ENCODE measurements at places on chromosomes 12 and 14. TPM values are rescaled to one million over a fixed set of nuclear protein-coding genes. Genes with fewer than 3 reads are reported as not detected.

CLEC4C gene
- not detected for total RNA-seq

KLRD1 gene
- 0.27 TPM for total RNA-seq

DENND5B gene
- 19.2 TPM for total RNA-seq

FAM90A1 gene
- 0.64 TPM for total RNA-seq

FOXM1 gene
- total RNA-seq, result 85.1 TPM

SIX1 gene
- 2.5 TPM for total RNA-seq

RAD51AP1 gene
- 28.2 TPM for total RNA-seq

SCNN1A gene
- 118 TPM for total RNA-seq

SLC15A4 gene
- 20.6 TPM for total RNA-seq

STAB2 gene
- total RNA-seq, result not detected

- DNase-seq, result peak; percentile 4
These were observed 9.8 kb upstream of the PARP11 start for GRCh38 chr12:3882896-3883564.

GRCh38 chr12:68591734-68592418, 18.8 kb upstream of the RAP1B start:
- DNase-seq, result no peak

DNA sequence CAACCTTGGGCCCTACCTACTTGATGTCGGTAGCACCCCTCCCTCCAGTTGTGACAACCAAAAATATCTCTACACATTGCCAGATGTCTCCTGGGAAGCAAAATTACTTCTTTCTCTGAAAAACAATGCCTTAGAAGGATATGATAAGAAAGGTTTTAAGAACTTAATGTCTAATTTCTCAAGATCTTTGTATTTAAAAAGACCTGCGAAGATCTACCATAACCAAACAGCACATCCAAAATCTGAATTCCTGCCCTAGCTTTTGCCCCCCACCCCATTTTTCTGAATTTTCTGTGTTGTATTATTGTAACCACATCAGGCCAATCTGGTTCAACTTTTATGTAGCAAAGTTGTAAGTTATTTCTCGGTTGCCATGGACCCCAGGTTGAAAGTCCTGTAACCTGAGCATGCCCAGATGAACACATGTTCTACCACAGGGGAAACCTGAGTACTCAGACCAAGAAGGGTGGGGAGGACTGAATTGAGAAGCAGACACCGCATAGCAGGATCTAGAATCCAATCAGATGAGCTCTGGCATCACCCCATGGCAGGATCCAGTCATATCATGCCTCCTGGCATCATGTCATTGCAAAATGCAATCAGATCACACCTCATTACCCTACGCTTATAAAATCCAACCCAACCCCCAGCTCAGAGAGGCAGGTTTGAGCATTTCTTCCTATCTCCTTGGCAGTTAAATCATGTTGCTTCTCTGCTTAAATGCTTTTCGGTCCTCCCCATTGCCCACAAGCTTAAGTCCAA, 8.7 kb downstream of the TMEM253 start:
- DNase-seq, result no peak

GRCh38 chr12:124695861-124696260, 128.4 kb upstream of the NCOR2 start:
- DNase-seq, result no peak

GRCh38 chr12:19915392-19916195, 452.7 kb upstream of the PDE3A start:
- DNase-seq, result peak; percentile 8

- no peak for DNase-seq
These were observed 19.5 kb downstream of the DCN start for GRCh38 chr12:91163116-91163515.

DNA sequence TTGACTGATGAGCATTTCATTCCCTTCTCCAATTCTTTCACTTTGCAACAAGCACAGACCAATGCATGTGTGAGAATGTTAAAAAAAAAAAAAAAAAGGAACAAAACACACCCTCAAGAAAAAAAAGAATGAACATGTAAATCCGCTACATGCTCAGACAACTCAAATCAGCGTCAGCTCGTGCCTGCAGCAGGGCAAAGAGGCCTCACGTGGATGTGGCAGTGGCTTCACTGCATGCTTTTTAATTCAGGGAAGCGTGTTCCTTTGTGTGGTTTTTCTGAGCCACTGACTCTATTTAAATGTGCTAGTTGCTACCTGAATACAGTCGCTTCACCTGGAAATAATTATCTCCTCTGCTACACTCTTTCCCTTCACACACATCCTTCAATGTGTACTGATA, 55.1 kb downstream of the PPP1R36 start:
- no peak for DNase-seq

DNA sequence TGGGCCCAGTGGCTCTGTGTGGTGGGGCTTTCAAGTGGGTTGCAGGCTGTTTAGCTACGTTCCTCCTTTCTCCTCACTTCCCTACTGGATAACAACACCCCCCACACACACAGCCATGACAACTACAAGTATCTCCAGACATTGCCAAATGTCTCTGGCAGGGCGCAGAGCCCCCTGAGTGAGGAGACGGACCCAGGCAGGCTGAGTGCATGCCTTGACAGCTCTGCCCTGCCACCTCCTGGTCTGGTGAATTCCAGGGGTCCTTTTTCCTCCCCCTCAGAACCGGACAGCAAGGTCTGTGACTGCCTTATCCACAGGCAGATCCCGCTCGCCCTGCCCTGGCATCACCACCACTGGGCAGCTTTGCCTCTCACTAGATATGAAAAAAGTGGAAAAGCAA, 276.5 kb downstream of the TMEM132C start:
- DNase-seq, result no peak

- DNase-seq, result no peak
These were observed 948.1 kb downstream of the TMTC2 start for GRCh38 chr12:83634726-83635267.

- no peak for DNase-seq
These were observed 47.0 kb upstream of the KCNA5 start for GRCh38 chr12:4996714-4997113.

GRCh38 chr12:15273896-15274295, 48.4 kb upstream of the PTPRO start:
- DNase-seq, result no peak

DNA sequence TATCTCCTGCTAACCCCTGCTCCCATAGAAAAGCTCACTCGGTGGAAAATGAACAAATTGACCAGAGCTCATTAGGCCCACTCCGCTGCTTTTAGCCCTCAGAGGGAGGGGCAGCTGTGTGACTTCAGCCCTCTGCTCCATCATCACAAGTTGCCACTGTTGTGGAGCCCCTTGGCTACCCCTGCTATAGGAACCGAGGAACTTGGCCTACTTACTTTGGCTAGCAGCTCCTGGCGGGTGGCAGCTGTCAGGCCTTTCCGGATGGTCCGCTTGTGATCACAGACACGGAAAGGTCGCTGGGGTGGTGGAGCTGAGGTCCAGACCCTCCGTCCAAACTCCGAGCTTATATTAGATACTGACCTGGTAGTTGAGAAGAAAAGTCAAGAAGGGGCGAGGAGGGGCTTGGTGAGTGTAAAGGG, 612 bp downstream of the CIDEB start:
- DNase-seq, result no peak

DNA sequence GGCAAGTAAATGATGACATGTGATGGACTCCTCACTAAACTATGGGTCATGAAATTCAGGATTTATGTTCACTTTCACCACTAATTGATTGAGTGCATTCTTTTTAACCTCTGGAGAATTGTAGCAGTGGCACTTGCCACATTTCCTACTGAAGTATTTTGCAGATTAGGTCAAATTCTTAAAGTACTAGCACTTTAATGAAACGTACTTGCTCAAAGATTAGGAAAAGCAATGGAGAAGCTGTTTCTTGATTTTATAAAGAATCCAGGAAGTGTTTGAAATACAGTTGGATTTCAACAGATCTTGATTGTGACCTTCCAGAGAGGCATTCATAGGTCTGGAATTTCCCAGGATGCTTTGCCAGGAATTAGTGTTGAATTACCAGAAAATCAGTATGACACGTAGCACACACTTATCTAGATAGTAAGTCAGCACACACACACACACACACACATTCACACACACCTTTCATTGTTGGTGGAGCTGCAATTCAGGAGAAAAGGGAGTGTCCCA, 162.6 kb downstream of the MYRFL start:
- peak; percentile 75 for DNase-seq

- no peak for DNase-seq
These were observed 11.7 kb downstream of the APOLD1 start for GRCh38 chr12:12796928-12797793.

GRCh38 chr14:70665448-70666360, 24.0 kb downstream of the TTC9 start:
- peak; percentile 45 for DNase-seq

DNA sequence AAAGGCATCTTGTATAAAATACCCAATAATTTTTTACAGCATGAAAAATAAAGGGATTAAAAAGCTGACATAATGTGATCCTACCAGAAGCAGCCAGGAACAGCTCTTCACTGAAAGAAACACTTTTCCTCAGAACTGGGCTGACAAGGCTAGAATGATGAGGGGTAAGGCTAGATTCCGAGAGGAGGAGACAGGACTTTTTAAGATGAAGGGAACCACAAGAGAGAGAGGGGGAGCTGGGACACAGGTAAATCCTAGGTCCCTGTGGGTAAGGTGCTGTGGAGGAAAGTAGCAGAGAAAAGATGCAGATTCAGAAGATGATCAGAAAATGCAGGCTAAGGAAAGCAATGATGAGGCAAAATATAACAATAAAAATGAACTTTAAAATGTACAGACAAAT, 29.5 kb downstream of the C2CD5 start:
- no peak for DNase-seq

- no peak for DNase-seq
These were observed 284.9 kb downstream of the RAD51B start for GRCh38 chr14:68104518-68104917.

DNA sequence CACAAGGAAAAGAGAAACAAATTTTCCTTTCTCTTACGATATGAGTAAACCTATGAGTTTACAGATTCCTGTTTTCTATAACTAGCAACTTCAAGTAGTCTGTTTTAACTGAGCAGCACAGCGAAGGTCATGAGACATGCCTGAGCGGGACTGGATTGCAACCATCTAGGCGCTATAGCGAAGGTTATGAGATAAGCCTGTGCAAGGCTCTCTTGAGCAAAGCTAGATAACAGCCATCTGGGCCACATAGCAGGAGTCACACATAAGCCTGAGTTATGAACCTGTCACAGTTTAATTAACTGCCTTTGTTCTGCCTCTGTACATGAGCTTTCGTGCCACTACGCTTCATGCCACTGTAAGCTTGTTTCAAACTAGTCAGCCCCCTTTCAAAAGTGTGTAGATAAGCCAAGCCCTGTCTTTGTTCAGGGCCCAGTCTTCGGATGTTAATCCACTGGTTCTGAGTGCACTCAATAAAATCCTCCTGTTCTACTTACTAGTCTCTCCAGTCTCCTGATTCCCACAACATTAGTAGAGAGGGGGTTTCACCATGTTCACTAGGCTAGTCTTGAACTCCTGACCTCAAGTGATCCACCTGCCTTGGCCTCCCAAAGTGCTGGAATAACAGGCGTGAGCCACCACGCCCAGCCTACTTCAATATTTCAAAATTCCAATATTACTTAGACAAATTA, 47.1 kb downstream of the SEC23A start:
- DNase-seq, result peak; percentile 12

DNA sequence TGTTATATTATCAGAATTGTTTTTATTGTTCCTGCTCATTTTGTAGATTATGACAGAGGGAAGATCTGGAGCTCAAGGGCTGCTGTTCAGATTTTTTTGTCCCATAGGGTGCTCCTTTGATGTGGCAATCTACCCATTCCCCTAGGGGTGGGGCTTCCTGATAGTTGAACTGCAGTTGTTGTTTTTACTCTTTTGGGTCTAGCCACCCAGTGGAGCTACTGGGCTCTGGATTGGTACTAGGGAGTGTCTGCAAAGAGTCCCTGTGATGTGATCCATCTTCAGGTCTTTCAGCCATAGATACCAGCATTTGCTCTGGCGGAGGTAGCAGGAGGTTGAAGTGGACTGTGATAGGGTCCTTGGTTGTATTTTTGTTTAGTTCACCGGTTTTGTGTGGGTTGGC, 57.9 kb upstream of the SLCO1B1 start:
- peak; percentile 45 for DNase-seq

DNA sequence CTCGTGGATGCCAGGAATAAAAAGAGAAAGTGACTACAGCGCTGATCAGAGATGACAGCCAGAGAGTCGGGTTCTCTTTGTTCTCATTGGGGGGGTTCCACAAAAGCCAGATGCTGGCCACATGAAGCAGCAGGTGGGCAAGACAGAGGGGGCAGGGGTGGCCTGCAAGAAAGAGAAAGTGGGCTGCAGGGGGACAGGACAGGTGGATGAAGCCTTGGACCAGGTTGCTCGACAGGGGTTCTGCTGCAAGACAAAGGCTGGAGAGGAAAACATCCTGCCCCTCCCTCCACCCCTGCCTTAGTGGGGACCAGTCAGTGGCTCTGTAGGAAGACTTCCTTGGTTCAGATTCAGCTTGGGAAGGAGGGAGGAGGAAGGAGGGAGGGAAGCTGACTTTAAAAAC, 126.2 kb downstream of the KSR2 start:
- no peak for DNase-seq

GRCh38 chr12:94817695-94818075, 167.3 kb upstream of the TMCC3 start:
- no peak for DNase-seq

DNA sequence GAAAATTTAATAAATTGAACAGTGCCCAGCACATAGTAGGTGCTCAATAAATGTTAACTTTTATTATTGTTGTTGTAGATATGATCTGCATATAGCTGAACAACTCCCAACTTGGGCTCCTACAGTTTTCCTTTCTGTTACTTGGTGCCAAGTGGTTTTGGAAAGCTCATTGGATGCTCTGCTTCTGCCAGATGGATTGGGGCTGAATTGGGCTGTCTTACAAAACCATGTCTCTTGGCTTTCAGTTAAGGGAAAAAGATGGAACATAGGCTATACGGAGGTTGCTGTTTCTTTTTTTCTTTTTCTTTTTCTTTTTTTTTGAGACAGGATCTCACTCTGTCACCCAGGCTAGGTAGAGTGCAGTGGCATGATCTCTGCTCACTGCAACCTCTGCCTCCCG, 140.7 kb upstream of the PWP1 start:
- no peak for DNase-seq

GRCh38 chr12:77599782-77600467, 230.8 kb upstream of the NAV3 start:
- DNase-seq, result no peak

DNA sequence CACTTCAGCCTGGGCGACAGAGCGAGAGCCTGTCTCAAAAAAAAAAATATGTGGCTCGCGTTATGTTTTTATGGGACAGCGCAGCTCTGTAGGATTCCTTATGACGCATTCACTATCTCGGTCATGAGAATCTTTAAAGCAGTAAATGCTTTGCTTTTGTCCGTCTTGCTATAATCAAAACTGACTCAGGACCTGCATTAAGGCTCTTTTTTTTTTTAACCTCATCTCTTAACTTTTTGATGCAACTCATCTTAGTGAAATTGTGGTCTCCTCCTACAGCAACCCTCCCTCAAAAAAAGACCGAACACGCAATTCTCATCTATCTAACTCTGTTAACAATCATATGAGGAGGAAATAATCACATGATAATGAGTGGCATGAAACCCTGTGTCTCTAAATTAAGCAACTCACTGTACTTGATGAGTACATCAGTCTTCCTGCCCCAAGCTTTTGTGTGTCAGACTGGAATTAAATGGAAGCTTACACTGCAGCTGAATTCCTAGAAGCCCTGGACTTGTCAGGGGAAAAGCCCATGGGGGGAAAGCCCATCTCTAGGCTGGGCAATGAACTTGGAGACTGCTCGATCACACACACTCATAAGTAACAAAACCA, 4.3 kb downstream of the P2RX4 start:
- no peak for DNase-seq

- no peak for DNase-seq
These were observed 184.2 kb upstream of the FOXN3 start for GRCh38 chr14:89600950-89601826.
